Bronchus fibroblast of lung (primary cell): ENCODE measurements at places on chromosomes 12 and 14. TPM values are rescaled to one million over a fixed set of nuclear protein-coding genes. Genes with fewer than 3 reads are reported as not detected.

The HSP90B1 gene
- 348 and 417 TPM in 2 replicates for total RNA-seq

The MEG3 gene
- total RNA-seq = 77.0 and 82.7 TPM in 2 replicates

The GPR84 gene
- not detected in 2 replicates for total RNA-seq

The SRRM4 gene
- not detected in 2 replicates for total RNA-seq

The OTOGL gene
- total RNA-seq = under 0.01 and 0.17 TPM in 2 replicates

The C3AR1 gene
- total RNA-seq = not detected in 2 replicates

The MORN3 gene
- under 0.01 and 0.59 TPM in 2 replicates for total RNA-seq

The RDH12 gene
- total RNA-seq = under 0.01 TPM in 1 of 2 replicates, not detected in the other

The MIP gene
- not detected in 2 replicates for total RNA-seq

The CRIP1 gene
- total RNA-seq = 1.7 and 3.3 TPM in 2 replicates

The PMCH gene
- not detected in 2 replicates for total RNA-seq

The MTERF2 gene
- 2.9 and 3.9 TPM in 2 replicates for total RNA-seq

The PTHLH gene
- not detected in 2 replicates for total RNA-seq

The SSPN gene
- total RNA-seq = 4.2 and 5.4 TPM in 2 replicates

The RPGRIP1 gene
- not detected in 2 replicates for total RNA-seq

The TSPAN11 gene
- total RNA-seq = 0.50 and 1.5 TPM in 2 replicates

The TMEM63C gene
- not detected in 2 replicates for total RNA-seq
